HL-60 (cell line): ENCODE measurements at places on chromosomes 5 and 9.

GRCh38 chr5:76692274-76692540, 23.7 kb upstream of the F2R start:
- DNase-seq = no peak

- DNase-seq = peak; percentile 24
Observed at GRCh38 chr5:32076699-32077695, 97.1 kb downstream of the GOLPH3 start.

- no peak for DNase-seq
Observed at GRCh38 chr5:151075698-151076331, 5.0 kb downstream of the TNIP1 start.

DNA sequence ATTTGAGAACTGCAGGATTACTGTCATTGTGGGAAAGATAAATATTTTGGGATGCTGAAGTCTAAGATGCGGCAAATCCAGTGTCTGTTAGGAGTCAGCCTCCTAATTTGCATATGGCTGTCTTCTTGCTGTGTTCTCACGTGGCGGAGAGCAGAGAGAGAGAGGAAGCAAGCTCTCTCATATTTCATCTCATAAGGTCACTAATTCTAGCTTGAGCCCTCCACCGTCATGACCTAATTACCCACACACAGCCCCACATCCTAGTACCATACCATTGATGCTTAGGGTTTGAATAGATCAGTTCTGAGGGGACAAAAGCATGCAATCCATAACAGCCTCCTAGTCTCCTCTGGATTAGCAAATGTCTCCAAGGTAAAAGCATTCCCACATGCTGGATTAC, 124.5 kb downstream of the CDH12 start:
- DNase-seq = no peak

GRCh38 chr5:170226661-170227060, 6.1 kb upstream of the C5orf58 start:
- DNase-seq = no peak

DNA sequence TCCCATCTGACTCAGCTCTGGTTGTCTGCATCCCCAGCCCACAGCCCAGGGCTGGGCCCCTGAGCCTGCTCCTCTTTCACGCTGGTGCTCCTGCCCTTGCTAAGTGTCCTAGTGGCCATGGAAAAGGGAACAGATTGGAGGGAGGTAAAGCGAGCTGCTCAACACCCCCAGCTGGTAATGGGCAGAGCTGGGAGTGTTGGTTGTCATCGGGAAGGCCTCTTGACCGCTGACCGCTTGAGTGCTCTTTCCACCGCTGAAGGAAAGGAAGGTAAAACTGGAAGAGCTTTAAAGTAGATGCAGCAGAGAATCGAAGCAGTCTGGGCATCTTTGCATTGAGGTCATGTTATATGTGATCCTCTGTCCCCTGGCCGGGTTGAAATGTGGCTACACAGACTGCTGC, 60.2 kb downstream of the CRB2 start:
- DNase-seq = no peak

DNA sequence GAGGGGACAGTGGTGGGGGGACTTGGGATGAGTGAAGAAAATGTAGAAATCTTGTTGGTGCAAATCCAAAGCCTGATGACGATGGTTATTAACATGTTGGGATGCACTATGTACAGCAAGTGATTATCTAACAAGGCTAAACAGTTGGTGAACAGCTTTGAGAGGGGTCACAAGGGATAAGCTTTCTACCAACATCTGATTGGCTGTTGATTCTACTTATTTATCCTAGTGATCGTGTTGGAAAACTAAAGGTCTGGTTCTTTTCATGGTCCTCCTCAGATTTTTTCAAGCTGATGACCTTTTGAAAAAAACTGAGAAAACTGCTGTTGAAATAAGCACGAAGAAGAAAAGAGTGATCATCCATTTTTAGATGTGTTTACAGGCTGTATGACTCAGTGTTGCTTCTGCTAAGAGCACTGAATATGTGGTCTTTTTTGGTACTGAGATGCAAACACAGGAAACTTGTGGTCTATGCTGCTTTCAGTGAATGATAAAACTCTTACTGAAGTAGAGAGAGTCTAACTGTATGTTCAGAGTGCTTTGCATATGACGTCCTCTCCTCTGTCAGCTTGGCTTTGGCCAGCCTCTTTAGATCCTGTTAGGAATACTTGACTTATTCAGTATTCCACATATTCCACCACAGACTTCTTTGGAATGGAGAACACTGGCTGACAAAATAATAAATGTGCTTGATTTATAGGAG, 174.8 kb downstream of the SLF1 start:
- peak; percentile 3 for DNase-seq

GRCh38 chr9:135616619-135617537, 22.5 kb downstream of the GLT6D1 start:
- DNase-seq = no peak

DNA sequence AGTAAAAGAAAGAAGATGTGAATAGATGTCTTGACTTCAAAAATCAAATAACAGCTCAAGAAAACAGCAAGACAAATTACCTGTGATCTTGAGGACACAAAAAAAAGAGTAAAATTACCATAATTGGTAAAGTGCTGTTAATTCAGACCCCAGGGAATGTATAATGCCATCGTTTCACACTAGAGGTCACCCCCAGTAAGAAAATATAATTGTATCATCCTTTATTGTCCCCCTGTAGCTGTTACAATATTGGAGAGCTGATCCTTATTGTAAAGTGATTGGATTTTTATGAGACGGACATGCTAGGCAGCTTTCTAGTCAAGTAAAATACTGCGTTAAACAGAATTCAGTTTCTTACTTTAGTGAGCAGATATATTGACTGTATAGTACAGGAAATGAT, 377.0 kb downstream of the TLE1 start:
- DNase-seq = no peak

DNA sequence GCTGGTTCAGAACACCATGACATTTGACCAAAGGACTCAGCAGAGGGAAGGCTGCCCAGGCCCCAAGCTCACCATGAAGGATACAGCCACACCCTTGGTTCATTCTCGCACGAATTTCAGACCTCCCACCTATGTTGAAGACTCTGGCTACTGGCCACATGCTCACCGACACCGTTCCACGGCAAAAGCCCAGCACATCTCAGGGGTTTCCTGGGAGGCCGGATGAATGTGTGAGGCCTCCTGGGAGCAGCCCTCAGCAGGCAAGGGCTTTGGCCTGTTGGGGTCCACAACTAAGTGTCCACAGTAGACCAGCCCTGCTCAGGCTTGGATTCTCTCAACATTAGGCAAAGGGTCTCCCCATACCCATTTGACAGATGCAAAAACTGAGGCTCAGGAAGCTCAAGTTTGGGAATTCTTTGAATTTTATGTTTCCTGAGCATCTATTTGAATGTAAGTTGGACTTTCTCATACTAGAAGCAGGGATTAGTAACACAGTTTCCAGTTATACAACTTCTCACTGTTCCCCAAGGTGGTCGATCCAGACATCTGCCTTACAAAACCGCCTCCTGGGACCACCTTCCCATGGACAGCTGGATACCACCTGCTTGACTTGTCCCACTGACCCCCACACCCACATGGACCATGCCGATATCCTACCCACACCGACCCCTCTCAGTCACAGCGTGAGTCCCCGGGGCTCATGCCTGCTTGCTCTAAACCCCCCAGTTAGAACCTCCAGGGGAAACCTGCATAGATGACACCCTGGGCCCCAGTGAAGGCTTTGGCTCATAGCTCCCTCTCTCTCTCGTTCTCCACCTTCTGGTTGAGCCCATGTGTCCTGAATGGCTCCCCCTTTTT, 27.9 kb downstream of the CCT5 start:
- DNase-seq = no peak

DNA sequence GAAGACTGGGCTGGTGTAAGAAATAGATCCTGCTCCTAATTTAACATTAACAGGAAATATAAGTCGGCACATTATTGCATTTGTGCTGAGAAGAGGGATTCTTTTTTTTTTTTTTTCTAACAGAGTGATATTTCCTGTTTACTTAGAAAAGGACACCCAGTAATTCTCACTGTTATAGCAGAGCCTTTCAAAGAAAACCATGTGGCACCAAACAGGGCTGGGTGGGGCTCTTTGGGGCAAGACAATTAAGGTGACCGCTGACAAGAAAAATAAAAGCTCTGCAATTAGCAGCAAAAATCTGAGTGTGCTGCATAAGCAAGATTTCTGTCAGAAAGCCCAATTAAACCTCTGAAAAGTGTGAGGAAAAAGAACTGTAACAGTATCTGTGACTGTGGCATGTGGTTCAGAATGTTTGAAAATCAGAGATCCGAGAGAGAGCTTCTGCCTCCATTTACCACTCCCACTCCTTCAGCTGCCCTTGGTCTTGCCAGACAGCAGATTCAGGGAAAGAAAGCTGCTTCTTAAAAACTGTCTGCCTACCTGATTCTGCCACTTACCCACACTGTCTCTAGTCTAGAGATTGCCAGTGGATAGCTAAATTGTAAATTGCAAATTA, 77.1 kb upstream of the IQGAP2 start:
- no peak for DNase-seq

GRCh38 chr9:134526584-134527477, 114.8 kb upstream of the COL5A1 start:
- no peak for DNase-seq

GRCh38 chr9:101736717-101737116, 1.7 kb downstream of the GRIN3A start:
- no peak for DNase-seq

DNA sequence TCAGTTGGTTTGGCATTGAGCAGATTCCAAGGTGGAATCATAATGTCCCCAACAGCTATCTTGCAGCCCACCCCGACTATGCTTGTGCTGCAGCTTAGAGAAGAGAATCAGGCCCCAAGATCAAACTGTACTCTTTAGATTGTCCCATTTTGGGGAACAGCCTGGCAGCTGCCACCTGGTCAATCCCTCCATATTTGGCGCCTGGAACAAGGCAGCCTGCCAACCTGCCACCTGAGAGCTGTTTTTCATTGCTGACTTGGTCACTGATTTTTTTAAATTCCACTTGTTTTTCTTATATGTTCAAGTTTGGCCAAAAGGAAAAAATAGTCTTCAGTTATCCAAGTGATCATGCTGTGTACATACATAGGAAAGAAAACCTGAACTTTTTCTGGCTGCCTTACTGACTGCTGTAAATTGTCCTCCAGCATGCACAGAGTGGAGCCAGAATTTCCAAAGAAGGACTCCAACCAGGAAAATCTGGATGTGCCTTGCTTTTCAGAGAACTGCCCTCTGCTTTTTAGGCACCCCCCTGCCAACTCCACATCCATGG, 504.2 kb downstream of the ENC1 start:
- no peak for DNase-seq

GRCh38 chr5:104635227-104635626, 1072.6 kb upstream of the NUDT12 start:
- DNase-seq = no peak

DNA sequence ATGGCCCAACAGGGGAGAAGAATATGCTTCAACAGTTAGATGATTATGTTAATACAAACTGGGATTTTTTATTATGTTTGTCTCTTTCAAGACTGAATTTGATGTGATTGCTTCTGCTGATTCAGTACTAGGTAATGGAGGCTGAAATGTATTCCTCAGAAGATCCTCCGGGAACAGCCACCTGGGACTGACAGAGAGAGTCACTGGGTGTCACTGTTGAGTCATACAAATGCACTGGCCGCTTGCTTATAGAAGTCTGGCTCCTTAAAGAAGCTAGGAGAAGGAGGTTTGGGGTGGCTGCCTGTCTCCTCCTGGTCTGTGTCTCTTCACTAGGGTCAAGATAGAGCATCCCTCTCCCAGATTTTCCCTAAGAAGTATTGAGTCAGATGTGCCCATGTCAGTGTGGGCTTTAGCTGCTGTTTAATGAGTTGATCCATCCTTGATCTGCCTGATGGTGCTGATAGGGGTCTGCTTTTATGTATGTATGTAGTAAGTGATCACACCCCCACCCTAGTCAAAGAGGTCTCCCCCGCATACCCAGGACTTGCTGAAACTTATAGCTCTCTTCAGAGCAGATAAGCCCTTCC, 773.4 kb downstream of the BRINP1 start:
- DNase-seq = no peak

DNA sequence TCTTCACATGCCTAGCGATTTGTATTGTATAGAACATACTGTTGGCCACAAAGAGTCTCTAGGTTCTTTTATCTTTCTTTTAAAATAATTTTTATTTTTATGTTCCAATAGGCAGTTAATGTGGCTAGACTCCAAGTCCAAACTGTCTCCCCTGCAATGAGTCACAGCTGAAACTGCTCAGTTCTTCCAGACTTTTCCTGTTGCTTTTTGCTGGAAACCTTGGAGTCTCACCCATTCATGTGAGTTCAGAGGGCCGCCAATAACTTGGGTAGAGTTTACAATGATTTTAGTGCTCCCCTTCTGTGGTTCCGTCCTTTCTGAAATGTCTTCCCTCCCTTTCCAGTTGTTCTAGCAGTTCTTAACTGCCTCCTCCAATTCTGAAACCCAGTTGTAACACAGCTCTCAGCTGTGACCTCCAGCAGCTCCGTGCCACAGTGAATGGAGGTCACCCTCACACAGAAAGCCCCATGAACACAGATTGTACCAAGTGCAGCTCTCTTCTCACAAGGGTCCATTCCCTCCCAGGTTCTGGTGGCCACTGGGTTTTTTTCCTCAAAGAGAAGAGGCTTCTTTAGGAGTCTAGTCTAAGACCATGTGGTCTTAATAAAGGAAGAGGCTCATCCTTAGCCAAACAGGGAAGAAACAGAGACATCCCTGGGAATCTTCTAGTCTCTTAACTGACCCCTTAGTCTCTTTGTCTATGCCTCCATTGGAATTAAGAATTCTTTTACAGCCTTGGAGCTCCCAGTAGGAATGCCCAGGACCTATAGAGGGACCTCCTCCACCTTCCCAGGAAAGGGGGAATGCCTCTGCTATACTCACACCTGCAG, 198.5 kb downstream of the SPOCK1 start:
- no peak for DNase-seq

- DNase-seq = no peak
Observed at GRCh38 chr5:19615661-19616060, 372.3 kb downstream of the CDH18 start.

GRCh38 chr5:17019324-17019723, 83.2 kb upstream of the MYO10 start:
- no peak for DNase-seq

GRCh38 chr9:113562653-113563381, 99.3 kb downstream of the RGS3 start:
- no peak for DNase-seq

DNA sequence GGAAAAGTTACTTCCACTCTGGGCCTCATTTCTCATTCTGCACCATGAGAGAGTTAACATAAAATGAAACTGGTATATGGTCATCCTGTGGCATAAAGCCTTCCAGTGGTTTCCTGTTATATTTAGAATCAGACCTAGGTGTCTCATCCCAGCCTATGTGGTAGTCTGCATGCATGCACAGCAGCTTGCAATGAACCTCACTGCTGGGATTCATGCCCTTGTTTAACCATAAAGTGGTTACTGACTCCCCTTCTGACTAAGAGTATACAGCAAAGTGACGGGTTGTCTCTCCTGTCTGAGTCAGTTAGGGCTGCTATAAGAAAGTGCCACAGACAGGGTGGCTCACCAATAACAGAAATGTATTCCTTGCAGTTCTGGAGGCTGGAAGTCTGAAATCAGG, 14.7 kb upstream of the TDRD7 start:
- no peak for DNase-seq

GRCh38 chr5:111134087-111134486, 41.9 kb downstream of the WDR36 start:
- DNase-seq = no peak
